ENCODE measurements at places on chromosomes 1 and 21.

- DNase-seq, result no peak
Observed at GRCh38 chr1:30262158-30262557, 461.2 kb downstream of the MATN1 start.

DNA sequence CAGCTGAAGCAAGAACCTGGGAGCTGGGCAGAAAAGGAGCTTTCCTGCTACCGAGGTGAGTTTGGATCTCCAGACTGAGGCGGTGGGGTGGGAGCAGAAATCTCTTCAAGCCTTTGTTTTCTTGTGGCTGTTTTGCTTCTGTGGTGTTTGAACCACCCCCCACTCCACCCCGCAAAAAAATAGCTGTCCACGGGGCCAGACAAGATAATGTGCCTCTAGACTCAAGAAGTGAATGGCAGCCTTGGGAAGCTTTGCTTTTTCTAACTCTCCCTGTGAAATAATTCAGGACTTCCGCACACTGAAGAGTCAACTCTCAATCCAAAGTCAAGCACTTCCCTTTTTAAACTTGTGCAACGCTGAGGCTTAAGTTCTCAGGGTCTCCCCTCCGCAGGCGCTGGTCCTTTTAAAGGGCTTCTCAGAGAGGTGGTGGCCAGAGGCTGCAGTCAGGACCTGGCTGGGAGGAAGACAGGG is 159.6 kb upstream of the COA6 start:
- DNase-seq, result no peak

DNA sequence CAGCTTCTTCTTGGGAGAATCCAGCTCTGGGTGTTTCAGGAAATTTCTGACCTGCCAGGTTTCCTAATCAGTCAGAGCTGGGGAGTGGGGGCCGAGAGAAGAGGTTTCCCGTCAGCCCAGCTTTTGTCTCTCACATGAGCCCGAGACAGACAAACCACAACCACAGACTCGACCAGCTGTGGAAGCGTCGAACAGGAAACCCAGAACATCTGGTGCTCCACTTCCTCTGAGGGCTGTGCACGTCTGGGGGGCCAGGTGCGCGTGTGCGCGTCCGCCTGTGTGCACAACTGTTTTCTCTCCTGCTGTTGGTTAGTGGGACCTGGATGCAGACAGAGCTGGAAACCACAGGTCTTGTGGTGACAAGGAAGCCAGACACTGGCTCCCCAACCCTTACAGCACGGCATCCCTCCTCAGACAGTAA is 113.0 kb upstream of the SLC25A33 start:
- peak; percentile 89 for DNase-seq

DNA sequence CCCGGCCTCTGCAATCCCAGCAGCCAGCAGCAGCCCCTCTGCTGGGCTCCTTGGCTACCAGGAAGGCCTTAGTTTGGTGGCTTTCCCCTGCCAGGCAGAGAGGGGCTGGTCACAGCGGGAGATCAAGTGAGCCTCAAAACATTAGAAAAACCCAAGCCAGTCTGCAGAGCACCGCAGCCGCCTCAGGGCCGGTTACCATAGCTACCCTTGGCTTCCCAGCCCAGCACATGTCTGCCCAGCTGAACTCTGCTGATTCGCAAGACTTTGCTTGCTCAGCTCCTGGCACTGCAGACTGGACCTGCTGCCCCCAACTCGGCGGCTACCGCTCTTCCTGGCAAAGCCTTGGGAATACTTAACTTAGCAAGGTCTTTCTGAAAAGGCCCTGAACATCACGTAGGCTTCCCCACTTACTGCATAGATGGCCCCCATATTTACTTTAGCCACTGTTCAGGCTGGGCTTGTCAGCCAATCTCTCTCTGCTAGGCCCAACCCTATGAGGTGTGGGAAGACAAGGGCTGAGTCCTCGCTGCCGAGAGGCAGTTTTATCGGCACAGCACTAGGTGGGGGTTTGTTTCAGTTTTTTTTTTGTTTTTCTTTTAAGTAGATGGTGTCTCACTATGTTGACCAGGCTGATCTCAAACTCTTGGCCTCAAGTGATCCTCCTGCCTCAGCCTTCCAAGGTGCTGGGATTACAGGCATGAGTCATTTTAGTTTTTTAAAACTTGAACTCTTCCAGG is 28.6 kb upstream of the PLEKHG5 start:
- no peak for DNase-seq

All from CD4-positive, alpha-beta T cell treated with Interleukin-6 for 4 hours (primary cell).